ENCODE measurements at places on chromosomes 12 and 14.

- no peak for DNase-seq
Observed at GRCh38 chr14:86505808-86506207, 975.9 kb downstream of the FLRT2 start.

DNA sequence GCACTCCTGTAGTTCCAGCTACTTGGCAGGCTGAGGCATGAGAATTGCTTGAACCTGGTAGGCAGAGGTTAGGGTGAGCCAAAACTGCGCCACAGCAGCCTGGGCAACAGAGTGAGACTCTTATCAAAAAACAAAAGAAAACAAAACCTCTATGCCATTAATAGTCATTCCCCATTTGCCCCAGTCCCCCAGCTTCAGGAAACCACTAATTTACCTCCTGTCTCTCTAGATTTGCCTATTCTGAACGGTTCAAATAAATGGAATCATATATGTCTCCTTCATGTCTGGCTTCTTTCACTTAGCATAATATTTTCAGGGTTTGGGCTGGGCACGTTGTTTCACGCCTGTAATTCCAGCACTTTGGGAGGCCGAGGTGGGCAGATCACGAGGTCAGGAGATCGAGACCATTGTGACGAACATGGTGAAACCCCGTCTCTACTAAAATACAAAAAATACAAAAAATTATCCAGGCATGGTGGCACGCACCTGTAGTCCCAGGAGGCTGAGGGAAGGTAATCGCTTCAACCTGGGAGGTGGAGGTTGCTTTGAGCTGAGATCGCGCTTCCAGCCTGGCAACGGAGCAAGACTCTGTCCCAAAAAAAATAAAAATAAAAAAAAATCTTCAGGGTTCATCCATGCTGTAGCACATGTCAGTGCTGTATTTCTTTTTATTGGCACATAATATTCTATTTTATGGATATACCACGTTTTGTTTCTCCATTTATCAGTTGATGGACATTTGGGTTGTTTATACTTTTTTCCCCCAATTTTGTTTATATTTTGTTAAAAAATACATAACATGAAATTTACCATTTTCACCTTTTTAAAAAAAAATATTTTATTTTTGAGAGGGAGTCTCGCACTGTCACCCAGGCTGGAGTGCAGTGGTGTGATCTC lies 31.9 kb downstream of the KNTC1 start:
- DNase-seq, result no peak

GRCh38 chr14:39025810-39026627 lies 77.0 kb downstream of the SEC23A start:
- no peak for DNase-seq

DNA sequence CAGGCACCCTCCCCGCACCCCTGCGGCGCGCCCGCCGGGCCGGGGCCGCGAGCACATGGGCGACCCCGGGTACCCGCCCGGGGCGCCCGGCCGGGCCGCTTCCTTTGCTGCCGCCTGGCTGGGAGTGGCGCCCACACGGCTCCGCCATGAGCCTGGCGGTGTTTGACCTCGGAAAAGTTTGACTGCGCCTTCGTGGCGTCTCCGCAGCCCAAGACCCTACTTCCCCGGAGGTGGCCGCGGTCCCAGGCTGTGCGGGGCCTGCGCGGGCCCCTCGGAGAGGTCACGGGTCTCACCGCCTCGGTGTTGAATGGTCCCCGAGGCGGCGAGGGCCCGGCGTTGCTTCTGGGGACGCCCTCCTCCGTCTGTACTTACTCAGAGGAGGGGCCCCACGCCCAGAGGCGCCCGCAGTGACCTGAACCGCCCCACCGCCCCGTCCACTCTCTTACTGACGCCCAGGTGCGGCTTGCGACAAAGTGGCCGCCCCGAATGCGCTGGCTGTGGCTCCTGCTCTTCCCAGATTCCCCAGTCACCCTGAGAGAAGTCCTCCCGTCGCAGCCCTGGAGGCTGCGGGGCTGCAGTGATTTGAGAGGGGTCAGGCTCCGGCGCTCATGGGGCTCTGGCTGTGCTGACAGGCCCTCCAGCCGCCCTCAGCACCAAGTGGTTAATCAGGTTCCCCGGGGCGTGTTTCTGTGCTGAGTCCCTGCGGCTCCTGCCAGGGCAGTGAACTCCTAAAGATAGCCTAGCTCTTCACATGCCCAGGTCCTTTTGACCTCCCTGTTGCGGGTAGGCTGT lies 5.8 kb downstream of the KMT5A start:
- peak; percentile 47 for DNase-seq

DNA sequence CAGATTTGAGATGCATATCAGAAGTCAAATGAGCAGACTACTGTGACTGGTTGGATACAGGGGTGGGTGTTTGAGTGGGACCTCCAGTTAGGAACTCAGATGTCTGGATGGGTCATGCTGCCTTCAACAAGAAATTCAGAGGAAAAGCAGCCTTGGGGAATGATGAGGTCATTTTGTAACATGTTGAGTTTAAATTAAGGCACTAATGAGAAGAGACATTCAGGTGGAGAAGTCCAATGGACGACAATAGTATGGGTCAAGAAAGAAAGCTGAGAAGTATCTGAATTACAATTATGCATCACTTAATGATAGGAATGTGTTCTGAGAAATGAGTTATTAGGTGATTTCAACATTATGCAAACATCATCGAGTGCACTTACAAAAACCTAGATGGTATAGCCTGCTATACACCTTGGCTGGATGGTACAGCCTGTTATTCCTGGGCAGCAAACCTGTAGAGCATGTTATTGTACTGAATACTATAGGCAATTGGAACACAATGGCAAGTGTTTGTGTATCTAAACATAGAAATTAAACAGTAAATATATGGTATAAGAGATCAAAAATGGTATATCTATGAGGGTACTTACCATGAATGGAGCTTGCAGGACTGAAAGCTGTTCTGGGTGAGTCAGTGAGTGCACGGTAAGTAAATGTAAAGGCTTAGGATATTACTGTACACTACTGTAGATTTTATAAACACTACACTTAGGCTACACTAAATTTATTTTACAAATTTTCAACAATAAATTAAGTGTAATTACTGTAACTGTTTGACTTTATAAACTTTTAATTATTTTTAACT lies 414.7 kb downstream of the RAD51B start:
- DNase-seq, result no peak
